WTC11 (cell line): ENCODE measurements at places on chromosomes 4 and X. TPM values are rescaled to one million over a fixed set of nuclear protein-coding genes. Genes with fewer than 3 reads are reported as not detected.

Gene VCX3A
- 0.25 to 0.76 TPM (median 0.55 TPM) in 3 replicates for total RNA-seq

Gene ESX1
- not detected in 3 replicates for total RNA-seq

Gene TMEM150C
- total RNA-seq = 2.3 to 2.7 TPM (median 2.6 TPM) in 3 replicates

Gene DNAAF6
- not detected in 3 replicates for total RNA-seq

Gene ZFYVE28
- total RNA-seq = 4.5 to 7.8 TPM (median 6.0 TPM) in 3 replicates
